SW480 (cell line): ENCODE measurements at places on chromosomes 5 and 9.

DNA sequence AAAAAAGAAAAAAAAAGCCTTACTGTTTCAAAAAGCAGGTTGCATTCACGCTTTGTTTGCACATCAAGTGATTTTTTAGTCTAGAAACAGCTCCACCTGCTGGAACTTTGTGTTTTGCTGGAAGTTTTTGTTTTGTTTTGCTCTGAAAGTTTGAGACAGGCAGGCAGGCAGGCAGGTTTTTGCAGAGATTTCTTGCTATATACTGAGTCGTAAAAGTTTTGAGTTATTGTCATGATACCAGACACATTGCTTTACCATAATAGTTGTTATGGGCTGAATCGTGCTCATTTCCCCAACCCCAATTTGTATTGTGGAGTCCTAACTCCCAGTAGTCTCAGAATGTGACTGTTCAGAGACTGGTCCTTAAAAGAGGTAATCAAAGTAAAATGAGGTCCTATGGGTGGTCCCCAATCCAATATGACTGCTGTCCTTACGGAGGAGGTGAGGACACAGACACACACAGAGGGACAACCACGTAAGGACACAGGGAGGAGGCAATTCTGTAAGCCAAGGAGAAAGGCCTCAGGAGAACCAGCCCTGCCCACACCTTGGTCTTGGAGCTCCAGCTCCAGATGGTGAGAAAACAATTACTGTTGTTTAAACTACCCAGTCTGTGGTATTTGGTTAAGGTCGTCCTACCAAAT is 20.9 kb downstream of the OR2Y1 start:
- DNase-seq, result peak; percentile 41

DNA sequence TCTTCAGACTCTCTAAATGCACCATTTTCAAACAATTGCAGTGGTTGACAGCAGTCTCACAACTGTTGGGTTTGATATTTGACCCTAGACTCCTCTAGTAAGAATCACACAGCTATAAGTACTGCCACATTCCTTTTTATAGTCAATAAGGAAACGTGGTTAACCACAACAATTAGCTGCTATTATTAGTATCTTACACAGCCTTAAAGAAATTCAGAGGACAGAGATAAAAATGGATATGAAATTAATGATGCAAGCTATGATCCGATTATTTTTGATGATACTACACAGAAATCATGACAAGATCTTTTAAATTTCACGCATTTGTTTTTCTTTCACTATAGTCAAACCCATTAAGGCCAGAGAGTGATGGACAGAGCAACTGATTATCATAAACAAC is 288.6 kb upstream of the C9orf72 start:
- DNase-seq, result no peak

GRCh38 chr5:5675511-5675910 is 253.0 kb downstream of the ICE1 start:
- no peak for DNase-seq

DNA sequence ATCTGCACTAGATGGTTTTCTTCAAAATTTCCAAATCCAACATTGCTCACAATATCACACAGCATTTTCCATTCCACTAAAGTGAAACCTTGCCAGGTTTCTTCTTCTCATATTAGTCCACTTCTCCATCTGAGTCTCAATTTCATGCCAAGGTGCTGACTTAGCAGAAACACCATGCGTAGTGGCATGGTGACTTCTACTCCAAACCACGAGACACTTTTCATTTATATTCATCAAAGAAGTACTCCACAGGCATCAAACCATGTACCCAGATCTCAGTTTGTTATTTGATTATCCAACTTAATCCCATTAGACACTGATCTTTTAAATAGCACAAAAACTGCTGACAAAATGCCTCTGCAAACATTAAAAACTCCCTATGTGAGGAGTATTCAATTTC is 233.4 kb upstream of the ITGA1 start:
- no peak for DNase-seq

DNA sequence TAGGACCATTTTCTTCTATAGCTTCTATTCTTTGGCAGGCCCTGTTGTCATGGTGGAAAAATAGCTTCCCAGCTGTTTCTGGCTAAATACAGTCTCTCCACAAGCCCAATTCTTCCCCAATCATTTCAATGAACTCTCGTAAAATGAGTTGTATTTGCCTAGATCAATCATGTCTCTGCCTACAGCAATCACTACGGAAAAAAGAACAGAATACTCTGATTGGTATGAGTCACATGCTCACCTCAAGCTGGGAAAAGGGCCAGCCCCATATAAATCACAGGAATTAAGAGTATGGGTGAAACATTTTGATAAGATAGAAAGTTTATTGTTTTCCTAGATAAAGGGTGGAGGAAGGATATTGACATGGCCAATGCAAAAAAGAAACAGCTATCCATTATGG is 711.4 kb downstream of the EFNA5 start:
- DNase-seq, result no peak

DNA sequence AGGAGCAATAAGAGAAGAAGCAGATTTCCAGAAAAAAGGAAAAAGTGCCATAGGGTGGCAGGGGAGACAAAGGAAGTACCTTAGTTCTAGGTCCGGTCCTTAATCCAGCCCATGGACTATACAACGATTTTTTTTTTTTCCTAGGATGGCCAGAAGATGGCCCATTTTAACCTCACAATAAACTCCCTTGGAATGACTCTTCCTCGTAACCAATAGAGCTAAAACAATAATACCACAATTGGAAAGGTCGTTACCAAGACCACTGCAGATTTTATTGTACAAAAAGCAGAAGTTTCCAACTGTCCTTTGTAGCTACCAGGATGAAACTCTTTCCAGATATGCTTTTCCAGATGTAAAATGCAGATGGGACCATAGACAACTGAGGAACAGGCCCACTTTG is 34.4 kb upstream of the SSBP2 start:
- DNase-seq, result no peak

- DNase-seq, result no peak
Measured at GRCh38 chr5:157745041-157745456, 1.5 kb downstream of the LSM11 start.

GRCh38 chr5:18954239-18954638 is 1033.8 kb downstream of the CDH18 start:
- DNase-seq, result no peak

DNA sequence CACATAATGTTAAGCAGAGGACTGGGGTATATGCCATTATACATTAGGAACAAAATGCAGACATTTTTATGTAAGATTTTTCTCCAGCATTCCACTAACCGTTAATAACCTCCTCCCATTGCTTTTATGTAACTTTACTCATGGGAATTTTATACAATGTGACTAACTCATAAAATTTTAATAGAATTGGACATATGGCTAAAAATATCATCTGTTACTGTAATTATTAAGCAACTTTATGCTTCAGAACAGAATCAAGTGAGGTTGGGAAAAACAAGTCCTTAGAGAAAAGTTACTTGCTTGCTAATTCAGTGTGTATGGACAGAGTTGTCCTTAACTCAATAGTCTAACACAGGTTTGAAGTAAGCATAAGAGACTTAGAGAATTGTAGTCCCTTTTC is 54.8 kb upstream of the PCSK1 start:
- DNase-seq, result no peak

DNA sequence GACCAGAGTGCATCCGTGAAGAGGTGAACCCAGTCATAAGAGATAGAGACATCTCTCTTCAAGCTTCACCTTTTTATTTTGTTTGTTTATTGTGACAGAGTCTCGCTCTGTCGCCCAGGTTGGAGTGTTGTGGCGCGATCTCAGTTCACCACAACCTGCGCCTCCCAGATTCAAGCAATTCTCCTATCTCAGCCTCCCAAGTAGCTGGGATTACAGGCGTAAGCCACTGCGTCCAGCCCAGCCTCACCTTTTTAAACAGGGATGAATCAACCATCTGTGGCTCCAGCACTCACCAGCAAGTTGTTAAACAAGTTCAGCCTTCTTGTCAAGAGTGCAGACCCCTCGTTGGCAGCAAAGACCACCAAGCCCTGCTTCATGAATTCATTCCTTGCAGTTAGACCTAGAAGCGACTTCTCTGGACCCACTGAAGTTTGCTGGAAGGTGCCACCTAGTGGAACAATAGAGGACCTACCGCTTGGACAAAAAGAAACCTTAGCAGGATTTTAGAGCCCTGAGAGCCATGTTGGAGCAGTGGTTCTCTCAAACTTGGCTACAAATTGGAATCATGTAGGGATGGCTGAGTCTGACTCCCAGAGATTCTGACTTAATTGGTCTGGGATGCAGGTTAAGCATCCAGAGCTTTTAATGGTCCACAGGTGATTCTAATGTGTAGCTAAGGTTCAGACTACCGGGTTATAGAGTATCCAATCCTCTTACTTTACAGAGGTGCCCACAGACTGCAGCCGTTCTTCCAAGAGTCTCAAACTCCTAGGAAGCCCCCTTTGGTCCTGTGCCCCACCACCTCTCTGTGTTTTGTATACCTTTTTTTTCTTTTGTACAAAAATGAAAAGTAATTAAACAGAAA is 10.5 kb upstream of the GALNT10 start:
- DNase-seq, result peak; percentile 77

DNA sequence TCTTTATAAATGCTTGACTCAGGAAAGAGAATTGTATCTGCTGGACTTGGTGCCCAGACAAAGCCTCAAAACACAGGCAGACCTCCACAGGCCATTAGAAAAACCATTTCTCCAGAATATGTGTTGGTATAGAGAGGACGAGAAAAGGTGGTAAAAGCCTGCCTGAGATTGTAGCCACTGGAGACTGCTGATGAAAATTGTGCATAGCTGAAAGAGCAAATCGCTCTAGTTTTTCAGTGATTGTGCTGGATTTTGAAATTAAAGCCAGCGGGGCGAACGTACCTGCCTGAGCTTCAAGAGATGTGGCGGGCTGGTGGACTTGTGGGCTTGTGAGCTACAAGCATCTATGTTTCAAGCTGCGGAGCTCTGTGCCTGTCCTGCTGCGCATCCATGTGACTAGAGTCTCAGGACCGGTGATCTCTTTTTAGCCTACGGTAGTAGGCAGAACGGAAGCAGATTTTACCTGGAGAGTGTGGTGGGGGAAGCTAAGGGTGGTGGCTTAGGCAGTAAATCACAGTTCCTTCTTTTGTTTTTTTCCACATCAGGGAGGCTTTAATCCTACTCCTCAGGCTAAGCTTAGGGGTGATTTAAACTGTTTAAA is 193.6 kb downstream of the SREK1 start:
- no peak for DNase-seq

- DNase-seq, result no peak
Measured at GRCh38 chr9:94480205-94480604, 74.7 kb upstream of the PCAT7 start.

- no peak for DNase-seq
Measured at GRCh38 chr5:67267512-67268216, 71.1 kb upstream of the CD180 start.

DNA sequence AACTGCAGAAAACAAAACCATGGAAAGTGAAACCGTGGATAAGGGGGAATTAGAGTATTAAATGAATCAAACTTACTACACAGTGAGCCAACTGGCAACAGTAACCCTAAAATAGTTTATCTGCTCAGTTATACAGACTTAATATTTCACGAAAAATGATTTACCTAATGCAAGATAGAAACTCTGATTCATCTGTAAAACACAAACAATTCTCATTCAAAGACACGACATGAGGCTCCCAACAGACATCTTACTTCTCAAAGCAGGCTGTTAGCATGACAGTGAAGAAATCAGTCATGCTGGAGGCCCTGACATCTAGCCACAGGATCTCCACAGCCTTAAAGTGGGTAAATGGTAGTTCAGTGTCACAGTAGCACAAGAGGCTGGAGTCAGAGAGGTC is 131.2 kb downstream of the FBN2 start:
- no peak for DNase-seq

DNA sequence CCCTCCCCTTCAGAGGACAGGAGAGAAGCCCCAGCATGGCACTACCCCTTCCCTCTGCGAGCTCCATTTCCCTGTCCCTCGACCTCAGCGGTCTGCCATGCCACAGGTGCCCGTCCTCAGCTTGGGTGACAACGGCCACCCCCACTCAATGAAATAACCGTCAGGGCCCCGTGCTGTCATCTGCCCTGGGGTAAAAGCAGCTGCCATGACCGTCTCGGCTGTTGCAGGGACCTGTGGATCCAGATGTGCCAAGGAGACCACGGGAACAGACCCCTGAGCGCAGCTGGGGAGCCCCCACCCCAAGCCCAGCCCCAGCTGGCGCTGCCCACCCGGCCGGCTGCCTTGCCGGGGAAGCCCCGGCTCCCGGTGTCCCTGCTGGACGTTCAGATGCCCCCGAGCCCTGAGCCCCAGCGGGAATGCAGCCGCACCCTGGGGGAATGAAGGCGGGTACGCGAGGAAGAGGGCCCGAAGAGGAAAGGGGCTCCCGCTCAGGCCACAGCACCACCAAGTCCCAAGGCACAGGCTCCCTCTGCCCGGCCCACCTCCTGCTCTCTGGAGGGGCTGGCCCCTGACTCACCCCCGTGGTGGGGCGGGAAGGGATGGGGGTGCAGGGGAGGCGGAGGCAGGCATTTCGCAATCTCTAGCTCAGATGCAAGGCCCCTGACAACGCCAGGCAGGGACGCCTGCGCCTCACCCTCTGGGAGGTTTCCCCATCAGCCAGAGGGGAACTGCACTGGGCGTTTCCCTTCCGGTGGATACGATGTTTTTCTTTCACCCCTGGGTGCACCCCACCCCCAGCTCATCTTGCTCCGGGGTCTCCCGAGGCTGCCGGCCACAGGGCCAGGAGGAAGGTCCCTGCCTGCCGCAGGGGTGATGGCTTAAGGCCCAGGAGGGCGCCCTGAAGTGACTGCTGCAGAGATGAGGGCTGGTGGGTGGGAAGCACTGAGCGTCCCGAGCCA is 49.2 kb downstream of the NACC2 start:
- no peak for DNase-seq

DNA sequence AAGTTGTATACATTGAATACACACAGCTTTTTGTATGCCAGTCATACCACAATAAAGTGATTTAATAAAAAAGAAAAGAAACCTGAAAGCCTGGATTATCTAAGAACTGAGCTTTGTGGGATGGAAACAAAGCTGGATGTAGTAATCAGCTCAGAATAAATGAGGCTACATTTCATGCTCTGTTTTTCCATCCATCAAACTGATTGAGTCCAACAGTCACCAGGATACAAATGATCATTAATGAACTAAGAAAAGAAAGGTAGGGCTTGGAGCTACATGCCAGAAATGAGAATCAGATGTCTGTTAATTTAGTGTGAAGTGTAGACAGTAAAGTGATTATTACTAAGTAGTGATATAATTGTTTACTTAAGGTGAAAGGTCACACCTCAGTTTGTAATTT is 109.8 kb upstream of the TARS1 start:
- no peak for DNase-seq

DNA sequence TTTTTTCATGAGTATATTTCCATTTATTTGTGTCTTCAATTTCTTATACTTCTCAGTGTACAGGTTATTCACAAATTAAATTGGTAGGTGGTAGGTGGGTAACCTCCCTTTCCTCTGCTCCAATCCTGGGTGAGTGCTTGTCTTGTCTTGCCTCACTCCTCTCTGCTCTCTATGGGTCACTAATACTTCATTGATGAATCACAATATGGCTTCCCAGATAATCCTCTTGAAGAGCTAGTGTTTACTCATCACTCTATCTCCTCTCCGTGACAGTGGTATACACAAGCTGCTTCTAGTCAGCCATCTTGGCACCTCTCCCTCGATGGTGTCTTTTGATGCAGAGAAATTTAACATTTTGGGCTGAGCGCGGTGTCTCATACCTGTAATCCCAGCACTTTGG is 331.8 kb upstream of the NMUR2 start:
- no peak for DNase-seq

- no peak for DNase-seq
Measured at GRCh38 chr5:133962131-133962530, 6.3 kb downstream of the C5orf15 start.
